ENCODE measurements at places on chromosomes 3 and 15. TPM values are rescaled to one million over a fixed set of nuclear protein-coding genes. Genes with fewer than 3 reads are reported as not detected.

DNA sequence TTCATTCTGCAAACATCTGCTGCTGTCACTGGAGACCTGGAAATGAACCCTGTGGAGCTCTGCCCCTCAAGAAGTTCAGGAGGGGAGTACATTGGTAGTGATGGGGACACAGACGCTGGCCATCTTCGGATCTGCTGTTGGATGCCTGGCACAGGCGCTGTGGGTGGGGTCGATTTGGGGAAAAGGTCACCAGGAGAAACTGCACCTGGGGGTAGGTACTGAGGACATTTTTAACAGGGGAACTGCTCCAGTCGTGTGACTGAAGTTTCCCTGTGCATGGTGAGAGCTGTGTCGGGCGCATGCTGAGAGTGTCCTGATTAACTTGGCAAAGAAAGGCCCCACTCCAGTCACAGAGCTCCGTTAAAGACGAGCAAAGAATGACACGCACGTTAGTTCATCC, 3.4 kb downstream of the UROC1 start:
- H3K27ac ChIP-seq, result no peak overlapping the region
- H3K4me1 ChIP-seq, result no peaks in the 10 kb centered on the region
- no peaks in the 10 kb centered on the region for H3K36me3 ChIP-seq
- peaks cover 15% of the 10 kb centered on the region for H3K27me3 ChIP-seq
- no peak for DNase-seq

- no peaks in the 10 kb centered on the region for H3K36me3 ChIP-seq
- DNase-seq, result no peak
- H3K4me1 ChIP-seq, result no peaks in the 10 kb centered on the region
- H3K27ac ChIP-seq, result no peak overlapping the region
- H3K4me3 ChIP-seq, result no peak overlapping the region
Observed at GRCh38 chr3:131216801-131217200, 164.8 kb upstream of the NUDT16 start.

DNA sequence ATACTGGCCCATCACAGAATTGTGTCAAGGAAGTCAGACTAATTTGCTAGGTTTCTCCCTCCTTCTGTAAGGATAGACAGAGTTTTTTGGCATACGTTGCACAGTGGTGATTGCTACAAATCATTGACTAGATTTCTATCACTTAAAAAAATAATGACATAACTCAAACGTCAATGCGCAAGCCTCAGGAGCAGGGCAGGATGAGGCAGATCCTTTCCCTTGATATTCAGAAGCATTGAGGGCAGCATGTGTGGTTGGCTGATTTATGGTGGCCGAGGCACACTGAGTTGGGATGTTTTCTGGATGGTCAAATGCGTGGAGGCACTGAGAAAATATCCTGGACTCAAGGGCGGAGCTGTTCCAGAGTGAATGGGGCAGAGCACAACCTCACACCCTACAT, 14.4 kb downstream of the THSD4 start:
- H3K4me3 ChIP-seq, result no peak overlapping the region
- H3K27ac ChIP-seq, result no peak overlapping the region
- H3K36me3 ChIP-seq, result no peaks in the 10 kb centered on the region
- peaks cover 20% of the 10 kb centered on the region for H3K27me3 ChIP-seq
- no peaks in the 10 kb centered on the region for H3K4me1 ChIP-seq

- H3K27ac ChIP-seq, result no peak overlapping the region
- no peak overlapping the region for H3K4me3 ChIP-seq
- H3K36me3 ChIP-seq, result no peaks in the 10 kb centered on the region
Observed at GRCh38 chr15:88664151-88664778, 25.4 kb downstream of the ISG20 start.

GRCh38 chr15:67750371-67750770, 74.9 kb upstream of the SKOR1 start:
- H3K4me1 ChIP-seq, result peaks cover 14% of the 10 kb centered on the region
- no peak for DNase-seq
- no peaks in the 10 kb centered on the region for H3K27me3 ChIP-seq
- no peak overlapping the region for H3K27ac ChIP-seq
- H3K36me3 ChIP-seq, result peaks cover 5% of the 10 kb centered on the region

DNA sequence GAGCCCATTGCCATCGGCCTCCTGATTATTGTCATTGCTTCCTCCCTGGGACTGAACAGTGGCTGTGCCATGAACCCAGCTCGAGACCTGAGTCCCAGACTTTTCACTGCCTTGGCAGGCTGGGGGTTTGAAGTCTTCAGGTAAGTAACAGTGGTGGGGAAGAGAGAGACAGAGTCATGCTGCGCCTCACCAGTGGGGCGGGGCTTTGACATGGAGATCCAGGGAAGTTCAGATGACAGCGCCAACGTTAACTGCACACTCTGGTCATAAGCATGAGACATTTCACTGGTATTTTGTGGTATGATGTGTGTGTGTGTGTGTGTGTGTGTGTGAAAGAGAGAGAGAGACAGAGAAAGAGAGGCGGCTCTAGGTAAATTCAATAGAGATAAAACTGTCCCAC, 41.0 kb downstream of the AQP9 start:
- H3K36me3 ChIP-seq, result no peaks in the 10 kb centered on the region
- no peak overlapping the region for H3K27ac ChIP-seq
- H3K4me1 ChIP-seq, result no peaks in the 10 kb centered on the region
- H3K4me3 ChIP-seq, result no peak overlapping the region

DNA sequence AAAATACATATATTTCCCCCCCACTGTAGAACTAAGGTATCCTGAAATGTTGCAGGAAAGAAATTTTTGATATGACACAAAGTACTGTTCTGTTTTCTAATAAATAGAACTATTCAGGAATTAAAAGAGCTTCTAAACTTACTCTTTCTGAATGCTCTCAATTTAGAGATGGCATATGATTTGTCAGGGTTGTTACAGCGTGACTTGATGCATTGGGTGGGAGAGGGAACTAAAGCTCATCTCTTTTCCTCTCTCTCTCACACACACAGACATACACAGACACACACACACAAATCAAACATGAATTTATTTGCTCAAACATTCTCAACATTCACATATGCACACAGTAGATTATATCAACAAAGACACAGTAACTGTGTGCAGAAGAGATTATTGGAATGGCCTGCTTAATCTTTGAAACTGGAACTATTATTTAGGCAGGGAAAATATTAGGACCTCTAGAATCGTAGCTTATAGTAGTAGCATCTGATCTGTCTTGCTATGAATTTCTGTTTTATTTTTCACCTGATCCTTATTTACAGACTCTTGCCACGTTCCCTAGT, 807.4 kb upstream of the GBE1 start:
- no peak overlapping the region for H3K4me3 ChIP-seq
- H3K36me3 ChIP-seq, result no peaks in the 10 kb centered on the region
- no peaks in the 10 kb centered on the region for H3K27me3 ChIP-seq
- no peak overlapping the region for H3K27ac ChIP-seq
- DNase-seq, result no peak
- H3K4me1 ChIP-seq, result no peaks in the 10 kb centered on the region

DNA sequence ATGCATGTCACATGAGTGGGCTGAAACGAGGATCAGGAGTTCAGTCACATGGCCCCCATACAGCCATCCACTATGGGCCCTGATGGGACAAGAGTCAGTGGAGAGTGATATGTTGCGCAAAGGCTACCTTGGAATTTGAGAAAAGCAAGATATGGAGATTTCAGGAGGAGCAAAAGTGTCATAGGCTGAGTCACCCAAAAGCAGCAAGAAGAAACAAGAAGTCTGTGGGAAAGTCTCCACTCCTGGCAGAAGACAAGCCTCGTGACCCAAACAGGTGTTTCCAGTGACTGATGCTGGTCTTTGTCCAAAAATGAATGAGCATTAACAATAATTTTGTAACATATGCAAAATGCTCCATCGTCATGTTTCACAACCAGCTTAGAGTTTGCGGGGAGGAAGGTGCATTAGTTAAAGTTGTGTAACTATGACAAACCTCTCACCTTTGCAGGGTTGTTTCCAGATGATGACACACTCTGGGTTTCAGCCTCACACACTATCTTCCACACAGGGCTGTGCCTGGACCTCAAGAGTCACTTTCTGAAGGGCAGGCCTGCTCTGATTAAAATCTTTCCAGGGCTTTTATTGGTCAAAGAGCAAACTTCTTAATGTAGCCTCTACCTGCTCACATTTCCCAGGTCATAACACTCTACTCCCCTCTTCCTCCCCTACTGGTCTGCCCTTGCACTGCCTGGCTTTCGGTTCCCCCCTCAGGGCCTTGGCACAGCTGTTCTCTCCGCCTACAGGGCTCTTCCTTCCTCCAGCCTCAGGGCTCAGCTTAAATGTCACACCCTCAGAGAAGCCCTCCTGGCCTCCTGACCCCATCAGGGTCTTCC, 3.9 kb upstream of the DNASE1L3 start:
- no peaks in the 10 kb centered on the region for H3K36me3 ChIP-seq
- DNase-seq, result peak; percentile 27
- H3K4me1 ChIP-seq, result peaks cover 6% of the 10 kb centered on the region
- H3K27ac ChIP-seq, result no peak overlapping the region
- H3K4me3 ChIP-seq, result no peak overlapping the region
- peaks cover 3% of the 10 kb centered on the region for H3K27me3 ChIP-seq

GOLGA6L9 gene
- 4.0 TPM for total RNA-seq

CSTA gene
- total RNA-seq, result not detected

NPAP1 gene
- total RNA-seq, result not detected

CDV3 gene
- 192 TPM for total RNA-seq

ARL6 gene
- 4.3 TPM for total RNA-seq
